T-helper 17 cell (primary cell): ENCODE measurements at places on chromosomes 16 and 17.
A peak's percentile ranks its signal among the peaks of the same experiment; 100 is the strongest.

GRCh38 chr17:75539967-75540729, 14.7 kb downstream of the LLGL2 start:
- no peak for DNase-seq

- no peak for DNase-seq
These were observed 113.7 kb upstream of the DHX40 start for GRCh38 chr17:59451706-59452105.

GRCh38 chr16:28321700-28322411, 29.5 kb downstream of the SBK1 start:
- no peak for DNase-seq

DNA sequence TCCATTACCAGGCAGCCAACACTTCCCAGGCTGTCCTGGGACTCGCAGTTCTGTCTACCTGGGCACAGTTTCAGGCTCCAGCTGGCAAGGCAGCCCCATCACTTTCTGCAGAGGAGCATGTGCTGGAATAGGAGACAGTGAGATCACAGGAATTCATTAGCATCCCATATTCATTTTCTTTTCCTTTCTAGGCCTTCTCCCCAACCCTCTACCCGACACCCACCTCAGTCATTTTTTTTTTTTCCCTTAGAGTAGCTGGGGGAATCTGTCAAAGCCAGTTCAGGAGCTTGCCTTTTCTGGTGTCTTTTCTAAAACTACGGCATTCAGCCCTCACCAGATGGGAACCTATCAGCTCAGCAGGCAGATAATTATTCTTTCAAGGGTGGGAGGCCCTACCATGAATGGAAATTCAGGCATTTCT, 42.4 kb upstream of the FBXO47 start:
- DNase-seq: no peak

DNA sequence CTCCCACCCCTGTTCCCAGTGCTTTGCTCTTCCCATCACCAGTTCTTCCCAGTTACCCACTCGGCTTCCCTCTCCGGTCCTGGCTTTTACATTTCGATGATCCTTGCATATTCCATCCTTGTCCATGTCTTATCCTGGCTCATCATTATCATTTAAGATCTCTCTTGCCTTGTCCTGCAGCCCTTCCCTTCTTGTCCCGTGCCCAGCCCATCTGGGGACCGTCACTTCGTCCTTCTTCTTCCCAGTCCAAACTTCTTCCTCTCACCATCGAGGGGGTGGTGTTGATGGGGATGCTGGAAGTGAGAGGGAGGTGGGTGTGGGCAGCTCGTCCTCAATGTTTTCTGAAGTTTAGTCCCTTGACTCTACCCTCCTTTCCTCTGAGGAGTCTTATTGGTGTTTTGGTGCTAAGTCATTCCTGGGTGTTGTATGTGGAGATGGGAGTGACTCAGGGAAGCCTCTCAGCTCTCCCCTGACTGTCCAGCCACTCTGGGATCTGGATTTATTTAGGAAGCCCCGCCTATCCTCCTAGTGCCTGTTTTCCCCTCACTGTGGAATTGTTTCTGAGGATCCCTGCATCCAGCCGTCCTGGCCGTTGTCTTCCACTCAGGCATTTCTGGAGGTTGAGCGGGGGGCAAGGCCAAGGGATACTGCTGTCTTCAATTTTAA, 975 bp downstream of the SNX29 start:
- no peak for DNase-seq

GRCh38 chr16:11880007-11880406, 28.7 kb upstream of the RSL1D1 start:
- DNase-seq: no peak

- no peak for DNase-seq
These were observed 4.2 kb downstream of the SRSF2 start for GRCh38 chr17:76732734-76733617.

DNA sequence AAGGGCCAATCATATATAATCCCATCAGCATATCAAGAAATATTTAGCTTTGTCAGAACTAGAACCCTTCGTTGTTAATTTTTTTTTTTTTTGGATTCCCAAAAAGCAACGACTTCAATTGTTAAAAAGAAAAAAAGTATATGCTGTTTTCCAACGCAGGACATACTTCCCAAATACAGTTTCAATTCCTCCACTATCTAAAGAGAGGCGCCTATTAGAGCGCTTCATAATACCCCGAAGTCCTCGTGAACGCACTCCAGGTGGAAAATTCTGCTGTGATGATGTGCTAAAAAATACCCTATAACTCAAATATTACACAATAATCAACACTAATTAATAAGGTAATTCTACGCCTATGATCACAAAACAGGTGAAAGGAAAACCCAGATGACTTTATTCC, 20.8 kb downstream of the GNA13 start:
- no peak for DNase-seq

DNA sequence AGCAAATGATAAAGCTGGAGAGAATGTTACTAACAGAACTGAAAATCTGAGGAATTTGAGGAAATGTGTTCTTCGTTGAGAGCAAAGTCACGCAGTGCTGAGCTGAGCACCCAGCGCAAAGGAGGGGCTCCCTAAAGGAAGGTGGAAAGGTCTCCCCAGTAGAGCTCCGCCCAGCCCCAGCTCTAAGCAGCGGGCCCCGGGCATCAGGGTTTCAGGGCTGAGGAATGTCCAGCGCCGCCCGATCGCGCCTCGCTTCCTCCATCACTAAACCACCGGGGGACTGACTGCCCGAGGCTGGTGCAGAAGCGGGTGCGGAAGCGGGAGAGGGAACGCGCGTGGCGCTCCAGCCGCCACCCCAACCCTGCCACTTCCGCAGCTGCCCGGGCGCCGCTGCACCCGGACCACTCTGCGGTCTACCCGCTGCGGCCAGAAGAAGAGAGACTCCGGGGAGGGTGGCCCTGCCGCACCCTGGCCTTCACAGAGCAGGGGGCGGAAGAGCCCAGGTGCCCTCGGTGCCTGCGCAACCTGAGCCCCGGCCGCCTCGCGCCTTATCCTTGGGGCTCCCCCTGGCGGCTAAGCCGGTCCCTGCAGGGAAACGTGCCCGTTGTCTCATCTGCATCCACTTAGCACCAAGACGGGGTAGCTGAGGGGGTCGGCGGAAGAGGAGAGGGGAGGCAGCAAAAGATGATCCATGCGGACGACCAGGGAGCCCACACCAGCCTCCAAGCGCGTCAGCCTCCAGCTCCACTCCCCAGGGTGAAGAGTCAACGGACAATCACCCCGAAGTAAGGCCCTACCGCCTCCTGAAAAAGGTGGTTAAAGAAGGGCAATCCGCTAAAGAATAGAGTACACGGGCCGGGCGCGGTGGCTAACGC, 12.4 kb upstream of the GUCY2D start:
- peak; percentile 82 for DNase-seq

DNA sequence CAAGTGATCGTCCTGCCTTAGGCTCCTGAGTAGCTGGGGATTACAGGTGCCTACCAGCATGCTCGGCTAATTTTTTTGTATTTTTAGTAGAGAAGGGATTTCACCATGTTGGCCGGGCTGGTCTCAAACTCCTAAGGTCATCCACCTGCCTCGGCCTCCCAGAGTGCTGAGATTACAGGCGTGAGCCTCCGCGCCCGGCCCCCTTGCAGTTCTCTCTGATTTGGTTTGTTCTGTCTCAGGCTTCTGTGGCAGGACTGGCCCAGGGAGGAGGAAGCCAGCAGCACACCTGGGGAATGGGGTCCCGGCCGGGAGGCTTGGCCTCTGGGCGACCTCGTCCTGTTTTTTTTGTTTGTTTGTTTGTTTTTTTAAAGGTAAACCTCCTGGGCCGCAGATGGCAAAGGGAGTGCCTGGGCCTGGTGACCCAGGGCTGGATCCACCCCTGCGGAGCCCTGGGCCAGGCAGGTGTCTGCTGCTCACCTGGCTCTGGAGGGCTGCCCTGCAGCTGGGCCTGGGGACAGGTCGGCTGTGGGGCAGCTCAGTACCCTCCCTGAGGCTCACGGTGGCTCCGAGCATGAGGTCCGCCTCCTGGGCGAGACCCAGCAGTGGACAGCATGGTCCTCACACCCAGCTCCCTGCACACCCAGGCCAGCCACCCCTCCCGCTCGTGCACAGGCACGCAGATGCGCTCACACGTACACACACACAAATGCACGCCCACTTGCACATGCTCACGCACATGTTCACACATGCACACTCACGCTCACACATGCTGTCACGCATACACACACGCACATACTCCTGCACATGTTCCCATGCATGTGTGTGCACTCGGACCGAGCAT, 3.3 kb upstream of the NUDT16L1 start:
- DNase-seq: no peak

GRCh38 chr16:68676113-68676860, 31.2 kb downstream of the CDH3 start:
- DNase-seq: no peak

DNA sequence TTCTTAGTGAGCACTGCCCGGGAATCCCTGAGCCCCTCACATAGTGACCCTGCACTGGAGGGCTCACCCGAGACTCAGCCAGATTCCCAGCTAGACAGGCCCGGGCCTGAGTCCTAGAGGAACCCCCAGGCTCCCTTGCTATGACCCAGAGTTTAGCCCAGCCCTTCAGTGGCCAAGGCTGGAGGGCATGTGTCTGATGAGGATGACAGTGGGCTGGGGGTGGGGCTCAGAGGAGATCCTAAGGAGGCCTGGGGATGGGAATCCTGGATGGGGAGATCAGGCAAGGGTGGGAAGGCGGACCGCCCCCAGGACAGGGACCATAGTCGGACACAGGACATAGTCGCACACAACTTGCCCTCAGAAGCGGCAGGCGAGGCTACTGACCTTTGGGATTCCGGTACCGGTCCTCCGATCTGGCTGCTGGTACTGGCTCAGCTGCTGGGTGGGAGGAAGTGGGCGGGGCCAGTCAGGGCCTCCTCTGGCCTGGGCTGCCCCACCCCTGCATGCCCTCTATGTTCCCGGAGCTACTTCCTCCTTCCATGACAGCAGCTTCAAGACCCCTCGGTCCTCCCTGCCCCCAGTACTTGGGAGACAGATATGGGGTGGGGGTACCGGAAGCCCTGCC, 1.1 kb downstream of the CD79B start:
- peak; percentile 59 for DNase-seq

DNA sequence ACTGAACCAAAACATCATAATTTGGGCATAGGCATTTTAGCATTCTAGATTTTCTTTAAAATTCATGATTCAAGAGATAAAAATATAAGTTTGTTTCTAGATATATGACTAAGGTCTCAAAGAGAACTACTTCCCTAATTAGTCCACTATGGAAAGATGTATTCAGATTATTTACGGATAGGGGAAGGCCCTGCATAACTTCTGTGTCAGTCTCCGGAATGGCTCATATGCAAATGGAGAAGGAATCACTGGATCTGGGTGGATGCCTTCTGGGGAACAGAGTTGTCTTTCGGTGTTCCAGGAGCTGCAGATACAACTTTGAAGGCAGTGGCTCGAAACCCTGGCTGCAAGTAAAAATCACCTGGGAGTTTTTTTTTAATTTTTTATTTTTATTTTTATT, 17.1 kb upstream of the WFIKKN2 start:
- DNase-seq: no peak

DNA sequence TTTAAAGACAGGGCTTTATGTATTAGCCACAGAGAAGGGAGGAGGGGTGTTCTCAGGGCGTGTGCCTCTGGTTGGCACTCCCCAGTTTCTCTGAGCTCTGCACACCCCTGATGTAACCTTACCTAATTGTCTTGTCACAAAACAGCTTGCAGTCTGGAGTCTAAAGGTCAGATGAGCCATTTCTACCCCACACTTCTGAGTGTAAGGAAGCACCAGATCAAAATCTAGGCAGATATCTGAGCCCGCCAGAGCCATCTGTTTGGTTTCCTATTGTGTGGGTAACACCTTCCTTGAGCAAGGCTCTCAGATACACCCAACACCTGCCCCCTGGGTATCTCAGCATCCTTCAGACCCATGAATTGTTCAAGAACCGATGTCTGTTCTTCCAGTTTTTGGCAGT, 15.5 kb downstream of the CDH1 start:
- no peak for DNase-seq

DNA sequence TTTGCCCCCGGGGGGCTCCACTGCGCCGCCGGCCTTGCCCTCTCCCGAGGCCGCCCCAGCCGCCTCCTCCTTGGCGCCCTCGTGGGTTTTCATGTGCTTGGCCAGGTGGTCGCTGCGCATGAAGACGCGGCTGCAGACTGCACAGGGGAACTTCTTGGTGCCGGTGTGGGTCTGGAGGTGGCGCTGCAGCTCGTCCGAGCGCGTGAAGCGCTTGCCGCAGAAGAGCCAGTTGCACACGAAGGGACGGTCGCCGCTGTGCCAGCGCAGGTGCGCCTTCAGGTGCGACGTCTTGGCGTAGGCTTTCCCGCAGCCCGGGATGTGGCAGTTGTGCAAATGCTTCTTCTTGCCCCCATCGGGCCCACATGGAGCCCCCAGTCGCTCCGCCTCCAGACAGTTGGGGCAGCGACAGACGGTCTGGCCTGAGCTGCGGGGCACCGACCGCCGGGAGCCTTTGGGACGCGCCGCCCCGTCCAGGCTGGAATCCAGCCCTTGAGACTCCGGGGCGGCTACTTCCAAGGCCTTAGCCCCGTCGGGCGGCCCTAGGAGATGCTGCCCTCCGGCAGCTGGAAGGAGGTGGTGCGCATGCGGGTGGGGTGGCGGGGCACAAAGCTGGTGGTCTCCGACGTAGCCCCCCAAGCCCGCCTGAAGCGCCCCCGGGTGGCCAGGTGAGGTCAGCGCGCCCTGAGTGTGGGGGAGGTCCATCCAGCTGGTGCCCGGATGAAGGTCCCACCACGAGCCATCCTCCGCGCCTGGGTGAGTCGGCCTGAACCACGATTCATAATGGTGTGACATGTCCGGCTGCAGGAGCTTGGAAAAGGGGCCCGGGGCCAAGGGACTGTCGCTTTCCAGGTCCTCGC, 3.4 kb downstream of the SP6 start:
- DNase-seq: no peak

- DNase-seq: no peak
These were observed 43.7 kb upstream of the GOSR1 start for GRCh38 chr17:30433514-30433913.

GRCh38 chr16:12257926-12258561, 281.5 kb downstream of the SNX29 start:
- DNase-seq: no peak

GRCh38 chr17:73045724-73046123, 46.8 kb downstream of the SLC39A11 start:
- DNase-seq: no peak

DNA sequence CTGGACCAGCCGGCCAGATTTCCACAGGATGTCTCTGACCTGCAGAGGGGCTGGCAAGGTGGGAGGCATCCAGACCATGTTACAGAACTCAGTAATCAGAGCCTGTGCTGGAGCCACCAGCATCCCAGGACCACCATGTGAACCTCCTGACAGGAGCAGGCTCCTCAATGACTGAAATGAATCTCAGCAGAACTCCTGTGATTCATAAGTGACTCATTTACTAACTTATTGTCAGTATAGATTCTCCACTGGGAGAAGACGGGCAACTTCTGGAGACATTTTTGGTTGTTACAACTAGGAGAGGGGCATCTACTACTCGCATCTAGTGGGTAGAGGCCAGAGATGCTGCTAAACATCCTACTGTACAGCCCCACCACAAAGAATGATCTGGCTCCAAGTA, 3.1 kb upstream of the WWOX start:
- no peak for DNase-seq

GRCh38 chr16:66741950-66742808, 9.2 kb downstream of the DYNC1LI2 start:
- no peak for DNase-seq

DNA sequence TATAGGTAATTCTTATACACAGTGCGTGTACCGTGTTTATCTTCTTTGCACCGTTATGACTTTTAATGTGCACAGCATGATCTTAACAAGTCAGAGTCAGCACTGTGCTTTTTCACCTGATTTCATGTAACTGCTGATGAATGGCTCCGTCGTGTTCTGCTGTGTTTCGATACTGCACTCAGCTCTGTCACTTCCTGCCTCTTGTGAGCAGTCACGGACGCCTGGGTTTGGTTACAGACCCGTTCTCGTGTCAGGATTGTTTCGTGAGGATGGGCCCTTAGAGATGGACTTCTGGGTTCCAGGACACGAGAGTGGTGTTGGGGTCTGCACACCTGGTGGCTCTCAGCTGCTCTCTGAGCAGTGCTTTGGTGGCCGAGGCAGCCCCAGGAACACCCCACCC, 24.6 kb downstream of the TBCD start:
- DNase-seq: no peak
